Stimulated activated CD8-positive, alpha-beta memory T cell treated with anti-CD3 and anti-CD28 coated beads, Interleukin-4, amount 100 ng/mL, for 1 hour (primary cell): ENCODE measurements at places on chromosomes 4 and X.

DNA sequence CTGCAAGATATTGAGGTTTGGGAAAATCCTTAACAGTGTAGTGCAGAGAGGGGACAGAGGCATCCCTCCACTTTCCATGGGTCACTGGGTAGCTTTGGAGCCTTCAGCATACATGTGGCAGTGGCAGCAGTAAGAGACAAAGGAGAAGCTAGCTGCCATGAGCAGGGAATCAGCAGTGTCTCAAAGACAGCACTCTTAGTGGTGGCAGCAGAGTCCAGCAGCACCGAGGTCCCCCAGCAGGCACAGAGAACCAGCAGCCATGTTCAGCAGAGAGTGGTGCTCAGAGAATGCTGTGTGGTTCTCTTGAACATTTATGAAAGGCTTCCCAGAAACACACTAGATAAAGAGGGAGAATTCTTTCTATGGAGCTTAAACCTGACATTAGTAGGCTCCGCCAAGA lies 308.5 kb downstream of the CENPC start:
- DNase-seq, result no peak

GRCh38 chr4:30719454-30720020 lies 632 bp upstream of the PCDH7 start:
- DNase-seq, result no peak

DNA sequence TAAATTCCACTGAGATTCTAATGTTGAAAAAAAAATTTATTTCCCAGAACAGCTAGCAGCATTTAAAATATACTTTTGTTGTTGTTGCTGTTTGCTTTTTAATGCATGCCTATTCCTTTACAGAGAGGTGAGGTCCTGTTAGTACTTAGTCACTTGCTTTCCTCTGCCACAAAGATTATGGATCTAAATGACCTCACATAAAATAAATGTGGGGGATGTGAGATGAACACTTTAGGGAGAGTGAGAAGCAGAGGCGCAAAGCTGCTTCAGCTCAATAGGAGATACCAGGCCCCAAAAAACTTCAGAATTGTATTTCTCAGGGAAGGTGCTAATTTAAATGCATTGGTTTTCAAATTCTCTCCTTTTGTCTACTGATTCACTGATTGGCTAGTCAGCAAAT lies 4.0 kb downstream of the LDB2 start:
- no peak for DNase-seq

- DNase-seq, result no peak
Measured at GRCh38 chr4:167282171-167282864, 48.0 kb upstream of the SPOCK3 start.

- no peak for DNase-seq
Measured at GRCh38 chr4:150952167-150952845, 62.8 kb downstream of the LRBA start.

DNA sequence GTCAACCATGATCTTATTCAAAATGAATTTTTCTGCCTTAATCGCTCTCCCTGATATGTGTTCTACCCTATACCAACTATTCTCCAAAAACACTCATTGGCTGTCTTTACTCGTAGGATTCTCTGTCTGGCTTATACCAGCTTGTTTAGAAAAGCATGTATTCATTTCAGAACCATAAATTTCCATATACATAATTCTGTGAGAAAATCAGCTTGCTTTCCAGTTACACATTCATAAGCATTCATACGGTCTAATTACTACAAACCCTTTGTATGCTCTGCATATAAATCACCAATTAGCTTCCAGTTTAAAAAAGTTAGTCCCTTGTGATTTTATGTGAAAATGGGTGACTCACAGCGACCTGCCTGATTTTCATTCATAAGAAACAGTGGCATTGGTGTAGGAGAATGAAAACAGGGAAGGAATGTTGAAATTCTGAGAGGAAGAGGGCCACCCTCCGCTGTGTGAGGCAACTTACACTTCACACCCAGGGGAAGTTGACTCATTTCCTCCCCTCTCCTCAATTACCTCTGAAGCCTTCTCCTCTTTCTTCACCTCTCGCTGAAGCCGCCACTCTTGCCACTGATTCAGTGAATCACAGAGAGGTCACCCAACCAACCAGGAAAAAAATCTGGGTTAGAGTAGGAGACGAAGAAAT lies 63.3 kb downstream of the MEPE start:
- DNase-seq, result peak; percentile 1

DNA sequence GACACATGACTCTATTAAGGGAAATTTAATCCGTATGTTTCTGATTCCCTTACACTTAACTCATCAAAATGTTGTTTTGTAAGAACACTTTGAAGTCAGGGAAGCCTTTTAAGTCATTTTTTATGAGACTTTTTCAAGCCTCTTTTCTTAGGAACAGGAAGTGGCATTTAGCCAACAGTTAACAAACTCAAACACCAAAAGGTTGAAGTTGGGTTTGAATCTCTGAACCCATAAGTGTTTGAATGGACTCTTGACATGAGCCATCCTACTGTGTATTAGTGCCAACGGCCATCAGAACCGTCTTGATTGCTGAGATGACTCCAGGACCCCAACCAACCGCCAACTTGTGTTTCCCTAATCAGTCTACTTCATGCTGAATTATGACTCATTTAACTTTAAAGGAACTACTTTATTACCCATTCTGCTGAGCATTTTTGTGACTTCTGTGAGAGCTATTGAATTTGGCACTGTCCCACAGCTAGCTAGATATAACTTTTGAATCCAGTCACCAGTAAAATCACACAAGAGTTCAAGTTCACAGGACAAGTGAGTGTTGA lies 209.1 kb upstream of the FAT1 start:
- DNase-seq, result no peak

DNA sequence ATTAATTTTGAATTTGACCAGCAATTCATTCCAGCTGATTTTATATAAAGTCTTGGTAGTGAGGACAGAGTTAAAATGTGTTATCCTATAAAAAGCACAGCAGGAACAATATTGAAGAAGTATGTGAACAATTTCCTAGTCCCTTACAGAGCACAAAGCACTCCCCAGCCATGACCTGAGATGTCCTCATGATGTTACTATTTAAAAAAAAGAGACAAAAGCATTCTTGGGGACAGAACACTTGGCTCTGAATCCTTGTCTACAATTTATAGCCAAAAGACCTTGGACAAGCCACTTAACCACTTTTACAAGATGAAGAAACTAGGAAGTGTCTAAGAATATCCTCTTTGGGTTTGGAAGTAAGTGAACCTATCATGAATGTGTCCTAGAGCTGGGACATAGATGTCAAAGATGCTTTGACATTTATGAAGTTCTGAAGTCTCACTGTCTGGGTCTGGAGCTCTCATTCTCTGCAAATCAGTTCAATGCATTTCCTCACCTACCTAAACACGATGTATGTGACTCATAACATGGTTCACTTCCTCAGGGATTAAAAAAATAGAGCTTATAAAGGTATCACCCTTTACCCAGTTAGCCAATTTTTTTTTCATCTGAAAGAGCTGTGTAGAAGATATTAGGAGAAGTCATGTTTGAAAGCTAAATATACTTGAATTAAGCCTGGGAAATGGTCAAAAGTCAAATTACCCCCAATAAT lies 61.4 kb downstream of the IGFBP7 start:
- DNase-seq, result no peak

DNA sequence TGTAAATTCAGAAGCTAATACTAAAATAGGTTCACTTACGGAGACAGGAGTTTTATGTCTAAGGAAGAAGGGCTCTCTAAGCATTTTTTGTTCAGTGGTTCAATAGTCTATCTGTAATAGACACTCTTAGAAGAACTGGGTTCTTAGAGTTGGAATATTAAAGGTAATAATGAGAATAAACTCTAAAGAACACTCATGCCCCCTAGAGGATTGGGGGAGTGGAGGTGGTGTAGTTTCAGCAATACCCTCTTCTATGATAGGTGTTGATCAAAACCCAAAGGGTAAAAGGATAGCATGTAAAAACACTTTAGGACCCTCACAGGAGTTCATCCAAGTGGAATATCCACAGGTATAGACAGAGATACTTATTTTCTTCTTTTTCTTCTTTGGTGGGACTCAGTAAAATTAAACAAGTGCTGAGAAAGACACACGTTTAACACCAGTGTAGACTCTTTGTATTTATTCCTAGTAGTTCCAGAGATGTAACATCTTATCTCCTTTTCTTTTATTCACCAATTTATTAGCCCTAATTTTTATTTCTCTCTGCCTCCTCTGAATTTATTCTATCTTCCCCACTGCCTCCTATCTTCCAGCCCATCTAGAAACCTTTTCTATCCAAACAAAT lies 25.7 kb upstream of the MND1 start:
- DNase-seq, result no peak
